Naive thymus-derived CD8-positive, alpha-beta T cell (primary cell): ENCODE measurements at places on chromosomes 6 and 20.

- peak; percentile 74 for DNase-seq
Measured at GRCh38 chr6:27836783-27837624, 75.2 kb downstream of the OR2B2 start.

- DNase-seq: no peak
Measured at GRCh38 chr6:168605964-168606363, 165.0 kb downstream of the SMOC2 start.

- DNase-seq: no peak
Measured at GRCh38 chr6:129598244-129599187, 111.5 kb downstream of the ARHGAP18 start.

DNA sequence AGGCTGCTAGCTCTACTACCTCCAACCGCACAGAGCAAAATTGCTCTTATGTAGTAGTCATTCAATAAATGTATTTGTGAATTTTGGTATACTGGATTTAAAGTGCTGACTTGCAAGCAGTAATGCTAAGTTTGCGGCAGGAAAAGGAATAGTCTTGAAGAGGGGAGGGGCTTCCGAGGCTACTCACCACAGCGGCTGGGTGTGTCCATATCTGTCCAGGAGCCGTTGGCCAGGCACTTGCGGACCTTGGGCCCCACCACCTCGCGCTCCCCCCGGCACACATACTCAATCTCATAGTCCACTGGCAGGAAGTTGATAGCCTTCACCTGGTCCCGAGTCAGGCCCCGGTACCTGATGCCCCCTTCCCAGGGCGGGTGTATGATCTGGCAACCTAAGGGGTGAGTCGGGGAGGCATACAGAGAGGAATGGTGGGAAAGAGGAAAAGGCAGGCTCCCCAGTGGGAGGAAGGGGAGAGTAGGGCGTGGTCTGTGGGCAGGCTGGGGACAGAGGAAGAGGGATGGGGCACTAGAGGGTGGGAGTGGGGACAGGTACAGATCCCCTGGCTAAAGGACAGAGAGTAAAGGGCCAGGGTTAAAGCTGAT lies 1.7 kb downstream of the GABBR1 start:
- no peak for DNase-seq
